8988T (cell line): ENCODE measurements at places on chromosomes 5 and 9.
A peak's percentile ranks its signal among the peaks of the same experiment; 100 is the strongest.

GRCh38 chr9:23412046-23412445 is 414.0 kb downstream of the ELAVL2 start:
- no peak for DNase-seq

- no peak for DNase-seq
Observed at GRCh38 chr9:135907006-135907430, 328 bp downstream of the CAMSAP1 start.

DNA sequence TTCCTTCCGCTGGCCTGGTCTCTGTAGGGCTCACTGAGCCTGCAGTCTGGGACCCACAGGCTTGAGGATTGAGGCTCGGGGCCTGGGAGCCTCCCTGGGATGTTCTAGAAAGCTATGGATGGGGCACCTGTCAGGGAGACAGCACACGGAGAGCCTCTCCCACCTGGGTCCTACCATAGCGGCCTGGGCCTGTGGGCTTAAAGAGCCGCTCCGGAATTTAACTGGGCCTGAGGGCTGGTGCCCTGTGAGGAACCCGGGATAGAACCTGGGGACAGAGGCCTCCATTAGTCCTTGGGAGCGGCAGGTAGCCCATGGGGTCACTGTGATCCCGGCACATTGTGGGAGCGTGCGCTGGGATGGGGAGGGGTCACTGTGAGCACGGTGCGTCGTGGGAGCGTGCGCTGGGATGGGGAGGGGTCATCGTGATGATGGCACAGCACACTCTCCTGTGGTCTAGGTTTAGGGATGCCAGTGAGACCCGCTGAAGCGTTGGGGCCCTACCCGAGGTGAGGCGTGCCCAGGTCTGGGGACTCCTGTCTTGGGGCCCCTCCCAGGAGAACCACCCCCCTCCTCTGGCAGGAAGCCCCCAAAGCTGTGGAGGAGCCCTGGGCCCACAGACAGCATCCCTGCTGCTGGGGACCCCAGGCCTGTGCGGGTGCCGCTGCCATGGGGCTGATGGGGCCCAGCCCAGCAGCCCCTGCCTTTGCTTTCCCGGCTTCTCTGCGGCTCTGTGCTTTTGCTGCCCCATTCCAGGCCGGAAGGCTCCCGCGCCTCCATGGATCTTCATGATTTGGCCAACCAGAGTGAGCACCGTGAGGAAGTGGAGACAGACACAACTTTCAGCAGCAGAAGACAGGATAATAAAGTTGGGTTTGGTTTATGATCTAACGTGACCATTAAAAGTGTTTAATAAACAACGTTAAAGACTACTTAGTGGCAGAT is 3.4 kb upstream of the CEP72 start:
- no peak for DNase-seq

- DNase-seq: no peak
Observed at GRCh38 chr9:137105814-137106661, 8.5 kb downstream of the DPP7 start.

DNA sequence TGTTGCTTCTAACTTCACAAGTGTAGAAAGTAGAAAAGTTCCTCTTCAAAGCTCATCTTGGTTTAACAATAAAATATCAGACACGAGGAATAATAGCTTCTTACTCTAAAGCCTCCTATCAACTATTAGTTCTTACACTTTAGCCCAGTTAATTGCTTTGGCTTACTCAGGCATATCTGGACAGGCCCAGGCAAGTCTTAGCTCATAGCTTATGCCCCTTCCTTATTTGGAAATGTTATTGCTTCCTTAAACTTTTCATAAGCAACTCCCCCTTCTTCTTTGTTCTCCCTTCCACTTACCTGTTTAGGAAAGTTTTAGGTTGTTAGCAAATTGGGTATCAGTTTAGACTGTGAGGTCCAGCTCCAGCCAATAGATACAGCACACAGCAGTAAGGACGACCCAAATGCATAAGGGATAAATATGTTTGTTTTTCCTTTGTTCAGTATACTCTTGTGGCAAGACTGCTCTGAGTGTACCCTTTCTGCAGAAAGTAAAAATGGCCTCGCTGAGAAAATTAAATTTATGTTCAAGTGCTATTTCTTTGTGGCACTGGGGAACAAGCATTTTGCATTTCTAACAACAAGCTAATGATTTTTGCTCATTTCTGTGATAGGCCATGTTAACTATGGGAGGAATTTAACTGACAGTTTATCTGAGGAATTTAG is 162.1 kb downstream of the SMC2 start:
- no peak for DNase-seq

DNA sequence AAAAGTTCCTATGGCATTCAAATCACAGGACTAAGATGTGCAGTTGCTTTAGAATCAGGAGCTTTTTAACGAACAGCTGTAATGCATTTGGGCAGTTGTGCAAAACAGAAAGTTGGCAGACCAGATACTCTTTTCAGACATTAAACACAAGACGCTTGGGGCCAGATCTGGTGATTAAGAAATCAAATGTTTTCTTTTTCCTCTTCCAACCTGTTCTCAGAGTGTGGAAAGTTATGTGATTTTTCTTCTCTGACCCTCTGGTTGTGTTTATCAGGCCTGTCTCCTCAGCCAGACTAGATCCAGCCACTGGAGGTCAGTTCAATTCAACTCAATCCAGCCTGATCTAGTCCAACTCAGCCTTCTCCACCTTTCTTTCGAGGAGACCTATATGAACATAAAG is 298.5 kb upstream of the PCSK5 start:
- no peak for DNase-seq

DNA sequence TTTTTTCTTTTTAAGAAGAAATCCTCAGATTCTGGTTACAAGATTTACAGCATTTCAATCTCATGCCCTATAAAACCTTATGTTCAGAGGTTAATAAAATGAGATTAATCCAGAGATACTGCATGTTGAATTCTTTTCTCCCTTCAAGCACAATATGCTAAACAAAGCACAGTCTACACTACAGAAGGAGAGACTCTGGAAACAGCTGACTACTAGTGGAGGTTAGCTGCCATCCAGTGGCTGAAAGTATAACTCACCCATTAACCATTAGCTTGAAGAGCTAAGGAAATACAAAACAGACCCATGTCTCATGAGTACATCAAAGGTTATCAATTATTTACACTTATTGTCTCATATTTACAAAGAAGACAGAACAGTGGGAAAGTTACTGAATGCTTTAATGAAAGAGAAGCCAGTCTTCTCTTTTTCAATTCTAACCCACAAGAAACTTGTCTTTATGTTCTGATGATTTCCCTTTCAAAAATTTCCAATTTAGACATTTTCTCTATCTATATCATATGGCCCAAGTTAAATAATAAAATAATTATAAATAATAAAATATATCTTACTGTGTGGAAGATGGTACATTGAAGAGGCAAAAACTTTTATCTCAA is 12.7 kb upstream of the DNAH5 start:
- no peak for DNase-seq

DNA sequence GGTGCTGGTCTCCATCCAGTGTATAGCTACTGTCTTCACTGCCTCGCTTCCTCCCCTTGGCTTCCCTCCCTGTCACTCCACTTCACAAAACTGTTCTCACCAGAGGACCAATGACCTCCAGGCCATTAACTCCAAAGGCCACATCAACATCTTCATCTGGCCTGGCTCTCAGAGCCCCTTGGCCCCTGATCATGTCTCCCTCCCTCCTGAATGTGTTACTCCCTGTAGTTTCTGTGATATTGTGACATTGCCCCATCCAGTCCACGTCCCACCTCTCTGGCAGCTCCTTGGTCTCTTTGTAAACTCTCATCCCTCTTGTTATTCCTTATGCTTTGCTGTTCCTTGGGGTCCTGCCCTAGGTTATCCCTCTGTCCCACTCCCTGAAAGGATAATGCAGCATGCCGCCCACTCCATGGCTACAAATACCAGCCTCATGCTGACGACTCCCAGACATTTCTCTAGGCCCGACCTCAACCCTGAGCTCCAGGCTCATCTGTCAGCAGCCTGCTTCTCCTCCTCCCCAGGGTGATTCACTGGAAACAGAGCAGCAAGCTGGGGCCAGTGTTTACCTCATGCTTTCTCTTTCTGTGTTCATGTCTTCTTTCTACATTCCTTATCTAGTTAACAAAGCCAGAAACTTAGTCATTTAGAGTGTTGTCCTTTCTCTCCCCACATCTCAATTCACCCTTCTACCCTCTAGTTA is 312.2 kb downstream of the SPOCK1 start:
- no peak for DNase-seq

DNA sequence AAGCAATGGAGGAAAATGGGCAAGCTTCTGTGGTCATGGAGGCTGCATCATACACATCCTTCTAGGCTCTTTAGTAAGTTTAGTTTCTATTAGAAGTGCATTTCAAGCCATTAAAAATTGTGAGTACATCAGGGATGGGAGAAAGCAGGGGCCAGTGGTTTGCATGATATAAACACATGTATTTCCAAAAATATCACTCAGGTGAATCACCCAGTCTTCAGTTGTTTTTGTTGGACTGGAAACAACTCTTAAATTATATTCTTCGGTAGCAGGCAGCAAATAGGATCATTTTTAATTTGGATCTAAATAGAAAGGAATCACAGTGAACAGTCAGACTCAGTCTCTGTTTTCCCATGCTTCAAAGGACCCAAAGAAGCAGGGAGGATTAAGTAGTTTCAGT is 657.9 kb downstream of the TLR4 start:
- DNase-seq: no peak

DNA sequence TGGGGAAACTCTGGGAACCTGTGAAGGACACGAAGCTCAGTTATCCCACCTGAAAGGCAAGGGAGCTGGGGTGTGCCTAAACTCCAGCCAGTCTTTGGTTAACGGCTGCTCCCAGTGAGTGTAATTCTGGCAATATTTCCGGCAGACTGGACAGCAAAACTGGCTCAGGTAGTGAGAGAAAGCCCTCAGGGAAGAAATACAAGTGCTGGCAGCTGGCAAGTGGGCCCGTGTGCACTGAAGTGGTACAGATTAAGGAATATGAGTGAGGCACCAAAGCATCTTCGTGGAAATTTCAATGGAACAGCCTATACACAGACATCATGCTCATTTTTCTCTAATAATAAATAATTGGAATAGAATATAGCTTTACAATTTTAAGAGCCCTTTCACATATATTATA is 56.2 kb downstream of the ABHD17B start:
- DNase-seq: no peak

- no peak for DNase-seq
Observed at GRCh38 chr9:20744036-20744630, 60.1 kb downstream of the FOCAD start.

DNA sequence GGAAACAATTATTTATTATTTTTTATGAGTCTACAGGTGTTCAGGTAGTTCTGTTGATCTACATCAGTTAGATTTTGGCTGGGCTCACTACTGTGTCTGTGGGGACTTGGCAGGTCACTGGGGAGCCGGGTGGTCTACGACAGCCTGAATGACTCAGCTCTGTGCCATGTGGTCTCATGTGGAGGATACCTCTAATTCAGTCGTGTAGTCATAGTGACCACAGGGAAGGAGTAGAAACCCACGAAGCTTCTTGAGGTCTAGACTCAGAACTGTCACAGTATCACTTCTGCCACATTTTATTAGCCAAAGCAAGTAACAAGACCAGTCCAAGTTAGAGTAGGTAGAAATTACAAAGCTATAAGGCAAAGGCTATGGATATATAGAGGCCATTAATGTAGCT is 64.7 kb upstream of the GRAMD2B start:
- DNase-seq: no peak

DNA sequence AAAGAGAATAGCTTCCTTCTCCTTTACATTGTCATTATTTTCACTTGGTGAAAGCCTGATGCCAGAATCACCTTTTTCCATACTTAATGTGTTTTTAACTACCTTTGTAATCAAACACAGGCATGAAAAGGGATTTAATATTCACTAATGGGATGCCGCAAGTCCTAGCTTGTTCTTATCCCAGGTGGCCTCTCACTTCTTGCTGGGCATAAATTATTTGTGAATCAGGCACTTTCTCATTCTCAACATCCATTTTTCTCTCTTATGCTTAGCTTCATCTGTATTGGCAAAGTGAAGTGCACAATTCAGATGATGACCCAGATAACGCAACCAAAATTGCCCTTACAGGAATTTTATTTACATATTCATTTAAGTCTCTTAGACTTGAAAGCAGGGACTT is 10.9 kb downstream of the ACTL7B start:
- DNase-seq: no peak

DNA sequence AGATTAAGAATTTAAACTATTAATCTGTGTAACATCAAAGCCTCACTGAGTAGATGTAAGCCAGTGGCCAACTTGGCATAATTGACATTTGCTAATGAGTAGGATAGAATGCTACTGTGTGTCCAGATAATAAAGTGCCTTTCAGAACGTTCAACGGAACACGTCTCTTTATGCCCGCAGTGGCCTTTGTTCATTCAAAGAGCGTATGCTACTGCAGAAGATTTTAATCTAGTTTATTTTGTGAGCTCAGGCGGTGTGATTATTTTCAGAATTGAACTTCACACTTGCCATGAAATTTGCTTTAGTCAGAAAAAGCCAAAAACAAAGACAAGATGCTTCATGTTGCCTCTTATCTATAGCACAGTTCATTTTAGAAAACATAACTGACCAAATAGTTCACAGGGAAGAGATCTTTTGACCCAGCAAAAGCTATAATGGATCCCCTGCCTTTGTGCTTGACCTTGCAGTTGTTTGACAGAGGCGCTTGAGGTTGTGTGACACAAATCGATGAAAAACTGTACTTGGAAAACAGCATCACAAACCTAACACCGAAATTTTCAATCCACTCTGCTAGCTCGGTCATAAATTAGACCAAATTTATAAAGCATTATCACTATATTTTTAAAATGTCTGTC is 530.9 kb upstream of the TYRP1 start:
- DNase-seq: no peak

DNA sequence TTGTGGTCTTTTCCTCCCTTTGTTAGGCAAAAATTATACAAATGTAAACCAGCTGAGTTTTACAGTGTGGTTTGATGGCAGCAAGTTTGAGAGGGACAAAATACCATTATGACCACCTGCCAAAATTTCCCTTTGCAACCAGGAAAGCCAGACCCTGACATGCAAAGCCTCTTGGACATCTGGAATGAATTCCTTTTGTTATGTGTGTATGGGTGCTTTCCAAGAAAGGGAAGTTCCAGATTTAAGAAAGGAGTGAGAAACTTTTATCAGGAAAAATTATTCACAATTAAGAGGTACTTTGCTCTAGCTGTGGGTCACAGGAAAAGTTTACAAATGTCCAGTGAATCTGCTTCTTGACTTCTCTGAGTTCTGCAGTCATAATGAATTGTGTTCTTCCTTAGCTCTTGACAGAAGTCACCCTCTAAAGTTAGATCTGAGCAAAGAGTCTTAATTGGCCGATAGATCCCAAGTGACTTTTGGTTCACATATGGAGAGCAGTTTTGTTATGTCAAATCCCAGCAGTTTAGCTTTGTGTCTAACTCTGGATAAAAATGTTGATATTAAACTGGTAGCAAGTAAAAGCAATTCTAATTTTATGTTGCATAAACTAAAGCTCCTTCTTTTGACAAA is 295.9 kb upstream of the ZNF608 start:
- DNase-seq: no peak

DNA sequence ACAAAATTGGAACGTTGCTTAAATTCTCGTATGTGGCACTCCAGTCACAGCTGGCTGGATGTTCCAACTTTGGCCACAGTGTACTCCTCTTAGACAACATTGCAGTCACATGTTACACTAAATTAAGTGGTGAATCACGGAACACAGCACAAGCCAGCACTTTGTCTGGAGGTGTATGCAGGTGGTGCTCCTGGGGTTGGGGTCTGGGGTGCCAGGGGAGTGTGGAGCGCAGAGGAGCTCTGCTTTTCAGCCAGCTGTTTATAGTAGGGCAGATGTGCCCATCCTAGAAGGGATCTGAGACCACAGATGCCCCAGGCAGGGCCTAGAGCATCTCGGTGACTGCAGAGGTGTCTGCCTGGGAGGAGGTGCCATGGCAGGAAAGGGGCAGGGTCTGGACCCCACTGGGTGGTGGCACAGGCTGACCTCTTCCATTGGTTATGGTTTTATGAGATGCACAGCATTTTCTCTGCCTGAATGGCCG is 82.6 kb downstream of the WNK2 start:
- peak; percentile 17 for DNase-seq
